ENCODE measurements at places on chromosomes 5 and 9. TPM values are rescaled to one million over a fixed set of nuclear protein-coding genes. Genes with fewer than 3 reads are reported as not detected.

MPDZ gene
- 3.6 TPM for total RNA-seq

PIGO gene
- total RNA-seq, result 15.9 TPM

IQGAP2 gene
- total RNA-seq, result 54.0 TPM

GRCh38 chr5:139501381-139501780, 18.8 kb upstream of the STING1 start:
- no peaks in the 10 kb centered on the region for H3K27me3 ChIP-seq
- no peaks in the 10 kb centered on the region for H3K4me1 ChIP-seq
- no peak for DNase-seq
- no peaks in the 10 kb centered on the region for H3K36me3 ChIP-seq
- H3K4me3 ChIP-seq, result no peak overlapping the region
- no peak overlapping the region for H3K27ac ChIP-seq

DNA sequence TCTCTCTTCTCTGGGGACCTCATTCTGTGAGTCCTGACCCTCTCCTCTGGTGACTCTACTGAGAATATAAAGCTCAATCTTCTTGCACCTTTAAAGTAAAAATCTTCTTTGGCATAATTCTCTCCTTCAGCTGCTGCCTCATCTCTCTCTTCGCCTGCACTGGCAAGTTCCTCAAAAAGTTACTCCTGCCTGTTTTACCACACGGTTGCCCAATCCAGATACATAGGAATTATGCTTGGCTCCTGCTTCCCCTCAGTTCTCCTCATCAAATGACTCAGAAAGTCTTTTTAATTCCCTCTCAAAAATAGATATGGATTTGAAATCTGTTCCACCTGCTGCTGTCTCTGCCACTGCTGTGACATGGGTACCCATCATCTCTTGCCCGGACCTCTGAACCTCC, 14.4 kb upstream of the HRCT1 start:
- no peaks in the 10 kb centered on the region for H3K27me3 ChIP-seq
- no peak for DNase-seq
- no peaks in the 10 kb centered on the region for H3K36me3 ChIP-seq
- no peaks in the 10 kb centered on the region for H3K4me1 ChIP-seq
- no peak overlapping the region for H3K27ac ChIP-seq
- no peak overlapping the region for H3K4me3 ChIP-seq

FCN2 gene
- not detected for total RNA-seq
